ENCODE measurements at places on chromosomes 1 and 21.

DNA sequence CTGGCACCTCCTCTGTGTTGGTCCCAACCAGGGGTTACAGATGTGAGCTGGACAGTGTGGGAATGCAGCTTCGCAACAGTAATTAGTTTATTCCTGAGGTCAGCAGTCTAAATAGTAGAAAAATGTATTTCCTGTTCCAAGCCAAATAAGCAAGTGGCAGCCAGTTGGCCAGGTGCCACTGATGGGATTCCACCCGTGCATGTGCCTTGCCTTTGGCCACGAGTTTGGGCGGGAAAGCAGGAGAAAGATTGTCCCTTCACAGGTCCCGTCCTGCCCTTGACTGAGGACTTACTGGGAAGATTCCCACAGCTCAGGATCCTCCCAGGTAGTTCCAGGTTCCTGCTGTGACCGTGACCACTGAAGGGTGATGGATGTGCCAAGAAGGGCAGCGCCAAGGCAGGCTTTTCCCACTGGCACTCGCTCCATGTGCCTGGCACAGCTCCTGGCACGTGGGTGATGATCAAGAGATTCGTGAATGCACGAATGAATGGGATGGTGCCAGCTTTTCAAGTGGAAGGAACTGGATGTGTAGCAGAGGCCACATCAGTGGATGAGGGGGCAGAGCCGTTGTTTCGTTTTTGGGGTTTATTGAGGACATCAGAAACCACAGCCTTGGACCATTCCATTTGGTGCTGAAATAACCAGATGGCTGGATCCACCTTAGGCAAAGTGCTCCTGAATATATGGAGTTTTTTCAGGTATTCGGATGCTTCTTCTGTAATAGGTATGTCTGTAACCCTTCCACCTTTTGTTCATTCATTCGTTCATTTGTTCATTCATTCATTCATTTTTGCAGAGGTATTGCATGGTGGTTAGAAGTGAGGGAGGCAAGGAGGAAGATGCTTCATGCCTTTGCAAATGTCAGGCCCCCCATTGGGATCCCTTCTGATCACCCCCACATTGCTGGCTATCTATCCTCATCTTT lies 62.4 kb upstream of the WNT4 start:
- DNase-seq = peak; percentile 33

DNA sequence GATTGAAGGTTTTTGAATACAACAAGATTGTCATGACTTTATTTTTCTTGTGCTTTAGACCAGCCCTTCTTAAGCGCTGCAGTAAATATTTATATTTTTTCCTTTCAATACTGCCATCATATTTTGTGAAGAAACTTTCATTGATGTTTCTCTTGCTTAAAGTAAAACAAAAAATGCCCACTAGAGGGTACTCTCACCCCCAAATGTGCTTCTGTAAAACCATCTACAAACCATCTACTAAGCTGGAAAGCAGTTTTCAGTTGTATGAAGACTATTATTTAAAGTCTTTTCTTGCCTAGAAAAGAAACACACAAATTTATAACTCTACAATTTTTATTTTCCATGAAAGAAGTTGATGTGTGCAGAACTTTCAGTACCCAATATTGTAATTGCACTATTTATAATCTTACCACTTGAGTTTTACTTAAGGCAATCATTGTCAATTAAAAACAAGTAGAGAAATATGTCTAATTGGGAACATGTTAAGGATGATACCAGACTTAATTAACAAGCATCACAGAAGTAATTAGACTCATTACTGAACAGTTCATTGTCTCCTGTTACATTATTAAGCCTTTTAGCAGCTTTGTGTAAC lies 10.7 kb downstream of the LEPR start:
- DNase-seq = peak; percentile 30

- no peak for DNase-seq
Observed at GRCh38 chr1:52867087-52867863, 24.7 kb downstream of the ZYG11A start.

DNA sequence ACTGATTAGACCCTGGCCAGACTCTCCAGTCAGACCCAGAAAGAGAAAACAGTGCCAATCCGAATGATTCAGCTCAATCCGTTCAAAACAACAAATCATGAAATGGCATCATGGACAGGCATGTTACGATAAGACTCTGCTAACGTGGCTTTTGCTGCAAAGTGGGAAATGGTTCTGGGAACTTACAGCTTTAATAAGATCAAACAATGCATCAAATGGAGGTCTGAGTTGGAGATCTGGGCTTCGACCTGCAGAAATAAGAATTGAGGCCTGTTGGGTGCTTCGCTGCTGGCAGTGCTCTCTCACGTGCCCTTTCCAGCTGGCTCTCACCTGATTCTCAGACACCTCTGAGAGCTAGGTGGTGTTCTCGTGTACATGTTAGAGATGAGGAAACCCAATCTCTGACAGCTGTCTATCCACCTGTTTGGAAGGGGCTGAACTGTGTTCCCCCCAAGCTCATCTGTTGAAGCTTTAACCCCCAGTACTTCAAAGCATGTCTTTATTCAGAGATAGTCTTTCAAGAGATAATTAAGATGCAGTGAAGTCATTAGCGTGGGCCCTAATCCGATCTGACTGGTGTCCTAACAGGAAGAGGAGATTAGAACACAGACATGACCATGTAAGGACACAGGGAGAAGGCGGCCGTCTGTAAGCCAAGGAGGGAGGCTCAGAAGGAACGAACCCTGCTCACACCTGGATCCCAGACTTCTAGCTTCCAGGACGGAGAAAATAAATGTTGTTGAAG lies 45.5 kb upstream of the ETS2 start:
- no peak for DNase-seq

- peak; percentile 55 for DNase-seq
Observed at GRCh38 chr1:37673920-37674319, 18.4 kb upstream of the CDCA8 start.

DNA sequence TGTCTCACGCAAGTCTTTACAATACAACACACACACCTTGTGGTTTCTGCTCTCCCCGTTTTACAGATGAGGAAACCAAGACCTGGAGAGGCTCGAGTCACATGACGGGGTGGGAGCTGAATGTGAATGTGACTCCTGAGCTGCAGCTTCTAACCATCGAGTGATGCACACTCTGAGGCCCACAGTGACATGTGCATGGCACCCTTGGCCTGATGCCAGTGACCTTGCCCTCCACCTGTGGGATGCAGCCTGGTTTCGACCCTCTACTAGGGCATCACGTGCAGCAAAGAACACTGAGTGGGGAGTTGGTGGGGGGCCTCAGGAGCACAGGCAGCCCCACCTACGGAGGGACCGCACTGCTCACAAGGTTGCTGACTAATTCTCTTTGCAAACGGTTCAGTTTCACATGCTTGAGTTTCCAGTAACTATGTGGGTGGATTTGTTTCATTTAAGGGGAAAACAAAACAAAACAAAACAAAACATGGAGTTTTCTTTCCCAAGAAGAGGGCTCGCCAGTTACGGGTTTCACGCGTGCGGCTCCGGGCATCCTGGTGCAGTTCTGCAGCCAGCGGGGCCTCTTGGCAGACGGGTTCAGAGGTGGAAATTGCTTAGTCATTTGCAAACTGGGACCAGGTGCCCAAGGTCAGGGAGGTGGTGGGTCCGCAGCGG lies 22.9 kb downstream of the SPSB1 start:
- DNase-seq = peak; percentile 69

DNA sequence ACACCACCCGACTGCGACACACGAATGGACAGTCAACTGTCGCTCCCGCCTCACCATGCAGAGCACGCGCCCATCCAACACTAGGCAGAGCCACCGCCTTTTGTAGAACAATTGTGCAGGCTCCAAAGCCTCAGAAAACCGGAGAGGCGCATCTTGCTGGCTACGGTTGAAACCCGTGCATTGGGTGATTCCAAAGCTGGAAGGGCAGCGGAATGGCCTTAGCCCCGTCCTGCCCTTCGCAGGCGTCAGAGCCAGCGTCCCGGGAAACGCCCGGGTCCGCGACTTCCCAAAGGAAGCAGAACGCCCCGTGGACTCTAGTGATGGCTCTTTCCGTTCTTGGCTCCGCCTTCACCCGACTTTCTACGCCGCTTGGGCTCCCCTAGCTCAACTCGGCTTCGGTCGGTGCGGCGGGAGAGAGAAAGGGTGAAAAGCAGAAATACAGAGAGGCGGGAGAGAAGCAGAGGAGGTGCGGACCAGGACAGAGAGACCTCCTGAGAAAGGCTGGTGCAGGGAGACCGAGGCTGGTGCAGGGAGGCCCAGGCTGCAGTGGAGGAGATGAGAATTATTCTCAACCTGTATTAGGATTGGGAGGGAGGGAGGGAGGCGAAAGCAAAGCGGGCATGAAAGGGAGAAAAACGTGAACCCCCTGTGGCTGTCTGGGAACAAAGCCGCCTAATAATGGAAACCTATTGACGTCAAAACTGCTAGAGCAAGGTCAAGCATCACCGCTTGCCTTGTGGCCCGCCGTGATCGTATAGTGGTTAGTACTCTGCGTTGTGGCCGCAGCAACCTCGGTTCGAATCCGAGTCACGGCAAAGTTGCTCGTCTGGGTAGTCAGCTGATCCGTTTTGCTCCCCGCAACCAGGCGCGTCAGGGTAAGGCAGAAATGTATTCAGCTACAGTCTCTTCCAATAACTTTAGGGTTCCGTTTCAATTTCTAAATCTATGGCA lies 99.5 kb downstream of the PRKAB2 start:
- DNase-seq = peak; percentile 41

DNA sequence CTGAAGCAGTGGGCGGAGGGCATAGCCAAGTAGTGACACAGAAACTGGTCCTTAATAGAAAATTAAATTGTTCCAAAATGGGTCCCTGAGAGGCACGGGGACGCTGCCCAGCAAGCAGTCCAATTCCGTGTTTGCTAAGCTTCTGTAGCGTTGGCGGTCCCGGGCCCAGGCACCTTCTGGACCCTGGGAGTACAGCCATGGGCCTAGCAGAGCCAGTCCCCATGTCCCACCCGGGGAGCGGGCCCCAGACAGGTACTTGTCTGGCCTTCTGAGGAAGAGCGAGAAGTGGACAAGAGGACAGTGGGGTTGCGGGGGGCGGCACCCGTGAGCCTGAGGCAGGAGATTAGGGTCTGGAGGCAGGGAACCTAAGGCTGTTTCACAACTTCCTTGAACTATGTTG lies 11.5 kb upstream of the CCDC27 start:
- no peak for DNase-seq

GRCh38 chr1:161086457-161086856 lies 2.9 kb downstream of the NECTIN4 start:
- DNase-seq = no peak

DNA sequence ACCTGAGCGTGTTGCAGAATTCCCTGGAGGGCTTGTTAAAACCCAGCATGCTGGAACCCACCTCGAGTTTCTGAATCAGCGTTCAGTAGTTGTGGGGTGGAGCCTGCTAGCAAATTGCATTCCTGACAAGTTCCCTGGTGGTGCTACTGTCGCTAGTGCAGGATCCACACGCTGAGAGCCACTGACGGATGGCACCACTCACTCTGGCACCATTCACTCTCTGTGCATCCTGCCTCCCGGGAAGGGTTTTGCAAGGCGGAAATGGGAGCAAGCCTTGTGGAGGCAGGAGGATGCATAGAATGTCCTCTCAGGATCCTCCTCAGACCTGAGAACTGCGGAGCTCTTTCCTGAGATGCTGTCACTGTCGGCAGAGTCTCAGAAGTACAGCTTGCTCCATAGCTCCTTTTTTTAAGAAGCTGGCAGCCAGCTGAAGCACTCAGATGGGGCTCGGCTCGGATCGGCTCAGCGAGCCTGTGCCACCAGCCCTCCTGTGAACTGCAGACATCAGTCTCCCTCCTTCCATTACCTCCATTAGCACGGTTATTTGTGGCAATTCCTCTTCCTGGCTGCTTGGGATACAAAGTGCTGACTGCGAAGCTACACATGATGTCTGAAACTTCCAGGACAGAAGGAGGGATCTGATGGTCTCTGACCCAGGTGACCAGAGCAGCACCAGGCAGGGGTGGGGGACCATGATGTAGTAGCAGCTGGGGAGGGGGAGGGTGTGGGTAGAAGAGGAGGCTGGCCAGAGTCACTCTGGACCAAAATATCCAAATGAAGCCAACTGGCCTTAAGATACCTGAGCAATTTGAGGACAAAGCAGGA lies 89.6 kb downstream of the C1orf94 start:
- no peak for DNase-seq

- no peak for DNase-seq
Observed at GRCh38 chr21:22764222-22764621, 1766.0 kb downstream of the NCAM2 start.

DNA sequence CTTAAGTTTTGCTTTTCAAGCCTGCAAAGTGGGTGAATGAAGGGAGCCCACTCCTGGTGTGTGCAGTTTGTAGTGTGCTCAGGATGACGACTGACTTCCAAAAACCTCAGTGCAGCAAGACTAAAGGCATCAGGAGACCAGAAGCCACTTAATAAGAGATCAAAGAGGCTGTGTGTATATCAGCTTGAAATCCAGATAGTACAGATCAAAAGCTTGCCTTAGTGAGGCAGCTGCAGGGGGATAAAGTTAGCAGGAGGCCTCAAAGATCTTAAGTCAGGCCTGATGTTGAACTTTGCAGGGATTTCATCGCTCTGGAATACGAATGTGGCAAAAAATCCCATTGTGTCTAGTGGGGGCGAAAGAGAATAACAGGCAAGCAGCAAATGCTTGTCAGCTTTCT lies 99.8 kb downstream of the PATJ start:
- no peak for DNase-seq

DNA sequence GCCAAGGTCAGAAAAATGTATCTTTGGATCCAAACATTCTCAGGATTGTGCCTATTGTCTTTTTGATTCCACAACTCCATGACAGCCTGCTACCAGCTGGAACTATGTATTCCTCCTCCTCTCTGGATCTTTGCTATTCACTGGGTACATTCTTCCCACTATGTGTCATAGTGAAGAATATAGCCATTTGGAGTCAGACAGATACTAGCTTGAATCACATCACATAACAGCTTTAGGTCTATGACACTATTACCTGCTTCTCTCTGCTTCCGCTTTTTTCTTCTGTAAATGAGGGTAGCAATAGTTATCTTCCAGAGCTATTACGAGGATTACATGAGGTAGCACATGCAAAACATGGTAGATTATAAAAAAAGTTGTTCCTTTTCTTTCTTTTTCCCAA lies 5.4 kb upstream of the EXO1 start:
- DNase-seq = peak; percentile 52

- peak; percentile 12 for DNase-seq
Observed at GRCh38 chr1:154352245-154352580, 26.9 kb downstream of the ATP8B2 start.

DNA sequence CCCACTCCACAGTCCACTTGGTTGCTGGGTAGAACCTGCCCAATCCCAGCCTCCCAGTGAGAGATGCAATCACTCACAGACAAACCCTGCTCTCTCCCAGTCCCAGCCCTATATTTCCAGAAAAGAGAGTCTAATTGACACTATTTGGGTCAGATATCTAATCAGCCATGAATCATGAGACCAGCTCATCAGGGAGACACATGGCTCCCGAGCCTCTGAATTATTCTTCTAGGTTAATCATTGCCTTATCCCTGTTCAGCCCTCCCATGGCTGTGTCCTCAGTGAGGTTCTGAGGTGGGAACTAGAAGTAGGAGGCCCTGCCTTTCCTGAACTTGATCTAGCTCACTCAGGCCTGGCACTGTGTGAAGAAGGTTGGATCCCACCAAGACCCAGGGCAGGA lies 49.9 kb upstream of the ZC3H12A start:
- no peak for DNase-seq

All from AG20443 (cell line).